ENCODE measurements at places on chromosomes 11 and 22. TPM values are rescaled to one million over a fixed set of nuclear protein-coding genes. Genes with fewer than 3 reads are reported as not detected.

DNA sequence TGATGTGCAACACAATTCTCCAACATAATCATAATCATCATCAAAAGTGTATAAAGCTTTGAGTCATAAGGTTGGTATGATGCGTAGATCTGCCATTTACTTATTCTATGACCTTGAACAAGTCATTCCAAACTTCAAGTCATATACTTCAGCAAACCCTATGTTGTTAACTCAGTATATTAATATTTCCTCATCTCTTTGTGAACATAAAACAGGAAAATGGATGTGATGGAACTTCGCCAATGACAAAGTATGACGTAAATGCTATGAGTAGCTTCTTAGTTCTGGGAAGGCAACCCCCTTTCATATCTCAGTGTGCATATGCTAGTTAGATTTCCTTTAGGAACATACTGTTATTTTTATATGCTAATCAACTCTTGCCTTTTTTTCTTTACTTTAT, 102.7 kb upstream of the ANO3 start:
- DNase-seq = no peak

- no peak for DNase-seq
Measured at GRCh38 chr11:114928260-114928870, 250.0 kb downstream of the NXPE2 start.

Gene HSPA8
- 1,108 TPM for total RNA-seq

GRCh38 chr22:37185646-37186227, 2.3 kb downstream of the C1QTNF6 start:
- no peak for DNase-seq

DNA sequence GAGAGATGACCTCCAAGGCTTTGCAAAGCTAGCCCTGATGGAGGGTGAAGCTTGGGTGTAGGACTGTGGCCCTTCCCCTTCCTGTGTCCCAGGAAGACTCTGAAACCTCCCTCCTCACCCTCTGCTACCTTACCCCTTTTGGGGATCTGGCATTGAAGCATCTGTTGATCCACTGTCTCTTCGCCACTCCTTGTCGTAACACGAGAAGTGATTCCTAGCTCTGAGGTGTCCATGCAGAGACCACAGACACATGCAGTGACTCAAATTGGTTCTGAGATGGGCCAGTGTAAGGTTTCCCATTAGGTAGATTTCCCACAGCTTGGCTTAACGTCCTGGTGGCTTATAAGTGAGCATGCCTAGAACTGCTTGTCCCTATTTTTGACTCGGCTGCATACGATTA, 101.4 kb downstream of the ZBTB16 start:
- no peak for DNase-seq

DNA sequence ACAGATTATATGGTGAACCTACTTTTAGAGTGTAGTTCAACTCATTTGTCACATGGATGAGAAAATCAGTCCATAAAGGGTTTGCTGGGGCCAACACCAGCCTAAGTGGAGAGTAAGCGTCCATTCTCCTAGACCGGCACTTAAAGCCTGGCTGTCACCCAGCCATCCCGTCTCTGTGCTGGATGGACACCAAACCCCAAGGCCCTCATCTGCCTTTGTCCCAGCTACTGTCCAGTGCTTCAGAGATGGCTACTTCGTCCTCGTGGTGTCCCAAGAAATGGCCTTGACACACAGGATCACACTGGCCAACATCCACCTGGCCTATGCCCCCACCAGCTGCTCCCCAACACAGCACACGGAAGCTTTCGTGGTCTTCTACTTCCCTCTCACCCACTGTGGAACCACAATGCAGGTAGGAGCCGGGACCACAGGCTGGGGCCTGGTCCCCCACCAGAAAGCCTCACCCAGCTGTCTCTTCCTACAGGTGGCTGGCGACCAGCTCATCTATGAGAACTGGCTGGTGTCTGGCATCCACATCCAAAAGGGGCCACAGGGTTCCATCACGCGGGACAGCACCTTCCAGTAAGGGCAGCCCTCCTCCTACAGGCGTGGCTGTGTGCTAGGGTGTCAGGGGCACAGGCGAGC, 3.5 kb downstream of the ZP1 start:
- no peak for DNase-seq

GRCh38 chr11:74478877-74479731, 11.8 kb upstream of the KCNE3 start:
- no peak for DNase-seq

Gene C11orf52
- not detected for total RNA-seq

DNA sequence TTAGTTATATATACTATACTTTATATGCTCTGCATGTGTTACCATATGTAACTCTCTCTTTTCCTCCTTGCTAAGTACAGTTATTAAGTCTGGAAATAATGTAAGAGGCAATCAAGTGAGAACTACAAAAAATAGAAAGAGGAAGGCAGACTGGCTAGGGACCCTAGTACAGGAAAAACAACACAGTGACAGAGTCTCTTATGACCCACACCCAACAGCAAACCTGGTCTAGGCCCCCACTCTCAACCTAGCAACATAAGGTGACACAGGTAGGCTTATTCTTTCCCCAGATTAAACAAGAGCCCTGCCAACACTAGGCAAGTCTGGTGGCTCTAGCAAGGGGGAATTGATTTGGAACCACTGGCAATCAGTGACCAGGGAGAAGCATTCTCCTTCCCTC, 116.1 kb downstream of the CYP2R1 start:
- DNase-seq = no peak

DNA sequence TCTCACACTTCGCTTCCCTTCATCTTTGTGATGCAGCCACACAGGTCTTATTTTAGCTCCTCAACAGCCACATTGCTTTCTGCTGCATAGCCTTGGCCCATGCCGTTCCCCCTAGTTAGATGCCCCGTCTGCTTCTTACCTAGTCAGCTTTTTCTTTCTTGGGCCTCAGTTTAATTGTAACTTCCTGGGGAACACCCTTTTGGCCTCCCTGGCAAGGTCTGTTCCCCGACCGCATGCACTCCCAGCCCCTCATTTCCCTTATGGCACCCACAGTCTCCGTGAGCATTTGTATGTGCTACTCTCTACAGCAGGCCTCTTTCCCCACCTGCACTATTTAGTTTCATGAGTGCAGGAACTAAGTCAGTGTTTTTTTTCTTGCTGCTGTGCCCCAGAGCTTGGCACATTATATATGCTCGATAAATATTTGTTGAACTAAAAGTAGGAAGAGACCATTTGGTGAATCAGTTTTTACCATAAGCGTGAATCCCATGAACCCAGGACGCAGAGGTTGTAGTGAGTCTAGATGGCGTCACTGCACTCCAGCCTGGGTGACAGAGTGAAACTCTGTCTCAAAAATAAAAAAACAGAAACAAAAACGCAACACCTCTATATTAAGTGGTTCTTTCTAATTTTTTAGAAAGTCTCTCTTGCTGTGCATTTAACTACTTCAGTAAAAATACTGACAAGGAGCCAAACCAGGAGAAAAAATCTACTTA, 38.5 kb downstream of the TNRC6B start:
- DNase-seq = peak; percentile 15

- peak; percentile 26 for DNase-seq
Measured at GRCh38 chr11:18802381-18803257, 11.0 kb upstream of the PTPN5 start.
